GM23338 (cell line): ENCODE measurements at places on chromosomes 3 and 15. TPM values are rescaled to one million over a fixed set of nuclear protein-coding genes. Genes with fewer than 3 reads are reported as not detected.

The SSR3 gene
- polyA plus RNA-seq = 161 and 173 TPM in 2 replicates

The BMF gene
- 2.0 and 2.5 TPM in 2 replicates for polyA plus RNA-seq

The SUMF1 gene
- polyA plus RNA-seq = 6.3 and 6.9 TPM in 2 replicates

The HRG gene
- polyA plus RNA-seq = not detected in 2 replicates

The PLSCR5 gene
- not detected in 2 replicates for polyA plus RNA-seq

The TRPM1 gene
- 0.17 and 0.19 TPM in 2 replicates for polyA plus RNA-seq

The C2CD4A gene
- 0.30 TPM in 1 of 2 replicates, not detected in the other for polyA plus RNA-seq

The TRAK1 gene
- 12.2 and 13.4 TPM in 2 replicates for polyA plus RNA-seq

The SMAD6 gene
- 1.6 and 2.1 TPM in 2 replicates for polyA plus RNA-seq

The ITPKA gene
- polyA plus RNA-seq = 0.35 and 0.55 TPM in 2 replicates

The EXD1 gene
- polyA plus RNA-seq = not detected in 2 replicates

The ROPN1 gene
- 0.11 TPM in 1 of 2 replicates, not detected in the other for polyA plus RNA-seq

The CLEC3B gene
- not detected in 2 replicates for polyA plus RNA-seq

The ASB14 gene
- polyA plus RNA-seq = 0.38 and 0.87 TPM in 2 replicates

The SPESP1 gene
- polyA plus RNA-seq = not detected in 2 replicates

The HDC gene
- polyA plus RNA-seq = not detected in 2 replicates

The SECISBP2L gene
- 20.2 and 28.3 TPM in 2 replicates for polyA plus RNA-seq

The FBXO22 gene
- 72.8 and 94.5 TPM in 2 replicates for polyA plus RNA-seq

The CRYGS gene
- 1.8 and 2.0 TPM in 2 replicates for polyA plus RNA-seq

The TMEM108 gene
- 13.2 and 15.3 TPM in 2 replicates for polyA plus RNA-seq

The ACP3 gene
- 0.68 and 1.1 TPM in 2 replicates for polyA plus RNA-seq

The STRIT1 gene
- polyA plus RNA-seq = 1.5 and 1.6 TPM in 2 replicates

The KPNA4 gene
- 17.0 and 17.8 TPM in 2 replicates for polyA plus RNA-seq

The RAB6B gene
- 1.2 and 1.4 TPM in 2 replicates for polyA plus RNA-seq

The SENP7 gene
- 4.5 and 5.0 TPM in 2 replicates for polyA plus RNA-seq

The ARPP21 gene
- not detected in 2 replicates for polyA plus RNA-seq

The PRSS50 gene
- polyA plus RNA-seq = 0.50 and 0.60 TPM in 2 replicates

The NRROS gene
- 1.2 and 2.3 TPM in 2 replicates for polyA plus RNA-seq

The SLC12A8 gene
- polyA plus RNA-seq = 4.6 and 6.9 TPM in 2 replicates

The TM6SF1 gene
- 1.5 TPM in 1 of 2 replicates, not detected in the other for polyA plus RNA-seq

The KLF15 gene
- polyA plus RNA-seq = 3.3 and 3.5 TPM in 2 replicates

The ERICH6 gene
- polyA plus RNA-seq = 0.19 and 0.32 TPM in 2 replicates

The CLSTN2 gene
- 0.10 and 0.11 TPM in 2 replicates for polyA plus RNA-seq

The SLC9C1 gene
- 0.66 and 1.8 TPM in 2 replicates for polyA plus RNA-seq
